HepG2 (cell line): ENCODE measurements at places on chromosomes 11 and 22. TPM values are rescaled to one million over a fixed set of nuclear protein-coding genes. Genes with fewer than 3 reads are reported as not detected.
A peak's percentile ranks its signal among the peaks of the same experiment; 100 is the strongest.

The SYT12 gene
- total RNA-seq, result 0.02 TPM in 1 of 2 replicates, not detected in the other

DNA sequence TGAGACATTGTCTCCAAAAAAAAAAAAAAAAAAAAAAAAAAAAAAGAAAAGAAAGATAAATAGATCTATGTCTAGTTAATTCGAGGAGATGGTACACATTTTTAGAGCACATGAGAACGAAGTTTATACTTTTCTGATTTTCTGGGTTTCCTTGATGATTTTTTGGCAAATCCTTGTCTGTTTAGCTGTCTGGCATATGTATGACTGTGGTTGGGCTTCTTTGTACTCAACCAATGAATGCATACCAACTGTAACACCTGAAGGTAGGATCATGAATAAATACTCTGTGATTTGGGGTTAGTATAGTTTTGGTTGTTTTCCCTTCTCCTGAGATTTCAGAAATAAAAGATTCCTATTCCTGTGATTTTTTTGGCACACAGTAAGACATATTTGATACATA lies 63.1 kb downstream of the ARHGEF12 start:
- peak overlapping the region; percentile 78 for H3K27ac ChIP-seq
- H3K4me3 ChIP-seq, result no peak overlapping the region
- peaks cover 68% of the 10 kb centered on the region for H3K4me1 ChIP-seq
- DNase-seq, result no peak
- no peaks in the 10 kb centered on the region for H3K36me3 ChIP-seq

GRCh38 chr22:24247564-24248344 lies 2.9 kb upstream of the GGT5 start:
- peak; percentile 66 for DNase-seq
- H3K4me1 ChIP-seq, result peaks cover 48% of the 10 kb centered on the region
- no peaks in the 10 kb centered on the region for H3K36me3 ChIP-seq
- no peaks in the 10 kb centered on the region for H3K27me3 ChIP-seq

DNA sequence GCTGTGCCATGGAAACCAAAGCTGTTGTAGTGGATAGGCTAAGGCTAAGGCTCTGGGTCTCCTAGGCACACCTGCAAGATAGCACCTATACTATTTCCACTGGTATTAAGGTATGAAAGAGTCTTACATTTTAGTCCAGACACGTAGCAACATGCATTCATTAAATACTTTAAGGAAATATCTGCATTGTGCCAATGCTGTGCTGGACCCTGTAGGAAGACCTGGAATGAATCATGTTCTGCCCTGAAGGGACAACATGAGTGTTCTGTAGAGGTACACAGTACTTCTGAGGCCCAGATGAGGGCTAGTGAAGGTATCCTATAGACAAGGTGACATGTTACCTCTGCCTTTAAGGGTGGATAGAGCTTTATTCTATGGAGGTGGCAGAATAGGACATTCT lies 35.2 kb upstream of the RRM1 start:
- peaks cover 8% of the 10 kb centered on the region for H3K36me3 ChIP-seq
- DNase-seq, result no peak
- no peaks in the 10 kb centered on the region; the same call in 1 of the 2 replicates for H3K27me3 ChIP-seq
- no peak overlapping the region for H3K4me3 ChIP-seq
- no peak overlapping the region for H3K27ac ChIP-seq

DNA sequence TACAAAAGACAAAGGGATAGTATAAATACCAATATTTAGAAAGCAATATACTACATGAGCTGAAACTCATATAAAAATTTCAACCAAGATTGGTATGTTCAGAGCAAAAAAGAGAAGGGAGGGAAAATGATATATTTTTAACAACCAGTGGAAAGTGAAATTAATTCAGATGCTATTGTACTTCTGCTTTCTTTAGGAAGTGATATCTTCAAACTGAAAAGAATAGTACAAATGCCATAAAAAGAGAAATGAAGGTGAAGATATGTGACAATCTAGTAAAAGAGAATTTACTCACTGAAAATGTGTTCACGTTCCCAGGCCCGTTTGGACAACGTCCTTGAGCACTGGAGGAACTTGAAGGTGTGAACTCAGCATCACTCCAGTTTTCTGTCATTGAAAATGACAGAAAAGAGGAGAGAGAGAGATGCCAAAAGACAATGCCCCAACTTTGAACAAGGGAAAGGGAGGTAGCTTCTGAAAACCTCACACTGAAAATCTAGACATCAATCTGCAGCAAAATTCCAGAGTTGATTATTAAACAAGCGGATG lies 47.5 kb downstream of the SC5D start:
- no peaks in the 10 kb centered on the region for H3K4me1 ChIP-seq
- H3K4me3 ChIP-seq, result no peak overlapping the region

GRCh38 chr11:31958076-31958735 lies 132.7 kb upstream of the RCN1 start:
- H3K36me3 ChIP-seq, result no peaks in the 10 kb centered on the region
- H3K27me3 ChIP-seq, result peaks cover 13% of the 10 kb centered on the region; the same call in 1 of the 3 replicates
- H3K4me1 ChIP-seq, result no peaks in the 10 kb centered on the region
- DNase-seq, result peak; percentile 15

GRCh38 chr22:20589614-20590476 lies 82.4 kb downstream of the MED15 start:
- peaks cover 3% of the 10 kb centered on the region; the same call in 1 of the 2 replicates for H3K27me3 ChIP-seq
- no peak overlapping the region for H3K4me3 ChIP-seq
- DNase-seq, result no peak
- H3K27ac ChIP-seq, result no peak overlapping the region

The TUBA8 gene
- total RNA-seq, result 0.17 and 0.35 TPM in 2 replicates

GRCh38 chr11:122978299-122978620 lies 3.4 kb downstream of the BSX start:
- H3K27me3 ChIP-seq, result peaks cover 74% of the 10 kb centered on the region
- no peak overlapping the region for H3K4me3 ChIP-seq
- no peak for DNase-seq
- no peaks in the 10 kb centered on the region for H3K4me1 ChIP-seq
- no peaks in the 10 kb centered on the region for H3K36me3 ChIP-seq

GRCh38 chr22:20118300-20119020 lies 1.4 kb upstream of the TRMT2A start:
- peak overlapping the region; percentile 83 for H3K27ac ChIP-seq
- DNase-seq, result no peak
- H3K27me3 ChIP-seq, result no peaks in the 10 kb centered on the region
- peaks cover 55% of the 10 kb centered on the region for H3K4me1 ChIP-seq
- peaks cover 67% of the 10 kb centered on the region for H3K36me3 ChIP-seq
